ENCODE measurements at places on chromosomes 16 and 17. TPM values are rescaled to one million over a fixed set of nuclear protein-coding genes. Genes with fewer than 3 reads are reported as not detected.
A peak's percentile ranks its signal among the peaks of the same experiment; 100 is the strongest.

- DNase-seq, result no peak
These were observed 161.5 kb upstream of the SALL1 start for GRCh38 chr16:51312363-51313150.

DNA sequence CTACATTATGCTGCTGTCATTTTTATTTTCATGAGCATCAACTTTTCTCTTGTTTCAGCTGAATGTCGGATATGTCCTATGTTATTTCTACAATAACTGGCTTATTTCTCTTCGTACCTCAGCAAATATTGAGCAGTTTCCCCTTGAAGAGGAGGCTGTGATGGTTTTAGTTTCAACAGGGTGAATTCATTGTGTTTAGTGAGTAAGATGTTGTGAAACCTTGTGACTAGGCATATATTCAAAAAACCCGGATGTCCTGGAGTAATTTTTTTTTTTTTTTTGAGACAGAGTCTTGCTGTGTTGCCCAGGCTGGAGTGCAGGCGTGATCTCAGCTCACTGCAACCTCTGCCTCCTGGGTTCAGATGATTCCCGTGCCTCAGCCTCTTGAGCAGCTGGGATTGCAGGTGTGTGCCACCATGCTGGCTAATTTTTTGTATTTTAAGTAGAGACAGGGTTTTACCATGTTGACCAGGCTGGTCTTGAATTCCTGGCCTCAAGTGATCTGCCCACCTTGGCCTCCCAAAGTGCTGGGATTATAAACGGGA lies 11.1 kb downstream of the CPD start:
- DNase-seq, result no peak

Gene KRTAP2-2
- not detected for polyA plus RNA-seq

- DNase-seq, result no peak
These were observed 102.3 kb downstream of the XYLT1 start for GRCh38 chr16:17368446-17368845.

Gene TMEM114
- not detected for polyA plus RNA-seq

- DNase-seq, result no peak
These were observed 218.5 kb downstream of the CDH8 start for GRCh38 chr16:61817583-61818278.

- no peak for DNase-seq
These were observed 18.8 kb downstream of the ZCCHC14 start for GRCh38 chr16:87474017-87474416.

DNA sequence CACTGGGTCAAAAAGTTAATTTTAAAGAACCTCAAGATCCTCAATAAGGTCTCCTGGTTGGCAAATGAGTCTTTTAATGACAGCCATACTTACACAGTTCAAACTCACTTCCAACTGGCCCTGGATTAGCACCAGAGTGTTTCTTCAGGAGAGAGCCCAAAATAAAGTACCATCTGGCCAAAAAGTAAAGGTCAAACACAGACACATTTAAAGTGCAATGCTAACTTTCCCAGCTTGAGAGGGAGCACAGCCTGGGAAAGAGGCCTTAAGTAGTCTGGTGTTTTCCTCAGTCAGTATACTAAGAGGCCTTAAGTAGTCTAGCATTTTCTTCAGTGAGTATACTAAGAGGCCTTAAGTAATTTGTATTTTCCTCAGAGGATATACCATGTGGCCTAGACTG lies 46.6 kb upstream of the ERN1 start:
- no peak for DNase-seq

Gene UBE2G1
- polyA plus RNA-seq, result 65.9 TPM

DNA sequence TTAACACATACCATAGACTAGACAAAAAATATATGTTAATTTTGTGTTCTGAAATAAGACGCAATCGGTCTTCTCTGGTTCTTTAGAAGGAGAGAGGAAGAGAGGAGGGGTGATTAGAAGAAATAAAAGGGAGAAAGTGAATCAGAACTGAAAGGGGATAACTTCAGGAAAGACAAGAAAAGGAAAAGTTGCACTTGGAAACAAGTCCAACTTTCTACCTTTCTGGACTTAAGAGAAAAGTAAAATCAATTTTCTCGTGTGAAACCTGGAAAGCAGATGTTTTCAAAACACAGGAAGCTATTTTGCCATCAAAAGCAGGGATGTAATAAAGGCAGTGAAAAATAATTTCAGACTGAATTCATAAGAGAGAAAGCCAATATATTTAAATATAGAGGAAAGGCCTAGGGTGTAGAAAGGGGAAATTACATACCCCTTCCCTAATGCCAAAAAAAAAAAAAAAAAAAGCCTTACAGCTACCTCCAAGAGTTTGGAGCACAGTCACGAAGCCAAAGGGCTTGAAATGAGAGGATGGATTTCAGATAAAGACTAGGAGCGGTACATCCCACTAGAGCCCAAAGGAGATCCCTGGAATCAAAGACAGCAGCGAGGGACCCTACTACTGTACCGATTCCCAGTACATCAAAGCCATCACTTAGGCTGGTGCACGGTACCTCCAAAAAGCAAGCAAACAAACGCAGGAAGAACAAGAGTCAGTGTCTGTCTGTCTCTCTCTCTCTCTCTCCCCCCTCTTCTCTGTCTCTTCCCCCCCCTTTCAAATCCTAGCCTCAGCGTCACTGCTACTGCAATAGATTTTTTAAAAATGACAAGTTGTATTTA lies 12.1 kb upstream of the ZFHX3 start:
- peak; percentile 61 for DNase-seq
